Activated CD4-positive, alpha-beta T cell treated with anti-CD3 and anti-CD28 coated beads for 36 hours (primary cell): ENCODE measurements at places on chromosomes 3 and 15.
A peak's percentile ranks its signal among the peaks of the same experiment; 100 is the strongest.

GRCh38 chr3:12253516-12254343, 35.1 kb upstream of the PPARG start:
- DNase-seq = no peak

DNA sequence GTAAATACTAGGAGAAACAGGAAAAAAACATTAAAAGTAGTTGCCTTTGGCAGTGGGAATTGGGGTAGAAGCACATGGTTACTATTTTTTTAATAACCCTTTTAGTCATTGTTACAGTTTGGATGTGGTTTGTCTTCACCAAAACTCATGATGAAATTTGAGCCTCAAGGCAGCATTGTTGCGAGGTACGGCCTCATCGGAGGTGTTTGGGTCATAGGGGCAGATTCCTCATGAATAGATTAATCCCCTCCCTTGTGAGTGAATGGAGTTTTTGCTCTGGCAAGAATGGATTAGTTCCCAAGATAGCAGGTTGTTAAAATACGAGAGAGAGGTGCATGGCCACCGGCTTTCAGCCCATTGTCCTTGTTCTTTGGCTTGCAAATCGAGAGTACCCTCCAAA, 92.6 kb downstream of the LEKR1 start:
- DNase-seq = no peak

DNA sequence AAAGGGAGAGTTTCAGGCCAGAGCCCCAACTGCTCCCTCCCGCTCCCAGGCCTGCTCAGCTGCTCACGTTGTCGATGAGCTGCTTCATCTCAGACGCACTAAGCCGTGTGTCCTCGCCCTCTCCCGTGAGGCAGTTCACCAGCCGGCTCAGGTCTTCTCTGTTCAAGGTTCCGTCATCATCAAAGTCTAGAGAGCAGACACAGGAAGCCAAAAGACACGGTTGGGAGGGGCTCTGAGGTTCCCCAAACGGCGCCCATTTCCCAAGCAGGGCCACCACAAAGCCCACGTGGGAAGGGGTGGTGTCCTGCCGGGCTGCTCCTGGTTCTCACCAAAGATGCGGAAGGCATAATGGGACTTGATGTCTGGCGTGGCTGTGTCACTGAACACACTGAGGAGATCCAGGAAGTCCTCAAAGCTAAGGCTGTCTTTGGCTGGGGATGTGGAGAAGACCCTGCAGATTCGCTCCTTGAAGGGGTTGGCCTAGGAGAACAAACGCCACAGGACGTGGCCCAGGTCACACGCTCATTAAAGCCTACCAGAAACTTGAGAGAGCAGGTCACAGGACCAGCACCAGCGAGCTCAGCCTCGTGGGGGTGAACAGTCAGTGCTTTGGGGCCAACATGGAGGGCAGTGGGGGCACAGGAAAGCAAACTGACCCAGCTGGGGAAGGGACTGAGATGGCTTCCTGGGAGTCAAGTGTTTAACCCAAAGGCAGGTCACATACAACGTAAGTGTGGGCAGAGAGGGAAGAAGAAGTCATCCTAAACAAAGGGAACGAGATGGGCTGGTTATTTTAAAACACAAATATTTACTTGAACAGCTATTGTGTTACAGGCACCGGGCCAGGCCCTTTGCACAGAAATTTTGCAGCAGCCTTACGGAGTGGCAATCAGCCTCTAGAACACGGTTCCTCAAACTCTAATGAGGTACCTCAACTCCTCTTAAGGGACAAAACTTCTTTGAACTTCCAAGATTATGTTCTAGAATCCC, 2.4 kb downstream of the CIB1 start:
- DNase-seq = peak; percentile 85

- no peak for DNase-seq
Measured at GRCh38 chr3:22982981-22983587, 220.0 kb upstream of the UBE2E2 start.

DNA sequence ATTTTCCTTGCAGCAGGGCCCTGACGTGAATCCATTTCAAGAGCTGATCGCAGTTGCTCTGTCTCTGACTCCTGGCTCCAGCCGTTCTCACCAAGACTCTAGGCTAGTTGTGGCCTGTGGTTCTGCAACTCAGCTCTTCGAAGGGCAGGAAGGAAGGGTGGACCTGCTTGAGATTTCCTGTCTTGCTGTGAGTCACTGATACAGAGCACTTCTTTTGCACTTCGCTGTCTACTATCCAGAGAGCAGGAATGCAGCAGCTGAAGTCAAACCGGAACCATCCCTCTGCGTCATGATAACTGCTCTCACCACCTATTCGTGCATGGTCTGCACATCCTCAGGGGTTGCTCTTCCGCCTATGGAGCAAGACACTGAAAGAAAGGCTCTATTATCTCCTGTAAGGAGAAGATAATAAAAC, 59.7 kb downstream of the RAP2B start:
- DNase-seq = peak; percentile 68

GRCh38 chr3:60001369-60001768, 951.5 kb upstream of the CFAP20DC start:
- no peak for DNase-seq

DNA sequence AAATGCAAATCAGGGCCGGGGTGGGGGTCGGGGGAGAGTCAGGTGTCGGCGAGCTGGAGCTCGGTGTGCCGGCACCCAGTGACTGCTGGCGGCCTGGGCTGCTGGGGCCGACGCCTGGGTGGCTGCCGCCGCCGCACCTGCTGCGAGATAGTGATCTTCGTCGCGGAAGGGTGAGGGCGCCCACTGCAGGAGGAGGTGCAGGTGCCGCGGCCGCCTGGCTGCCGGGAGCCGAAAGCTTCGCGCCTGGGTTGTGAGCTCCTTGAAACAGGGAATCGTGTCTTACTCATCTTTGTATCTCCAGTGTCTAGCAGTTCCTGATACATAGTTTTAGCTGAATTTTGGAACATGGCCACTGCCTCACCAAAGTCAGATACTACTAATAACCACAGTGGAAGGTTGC, 64.0 kb upstream of the CPOX start:
- peak; percentile 79 for DNase-seq

- peak; percentile 49 for DNase-seq
Measured at GRCh38 chr3:66473692-66474091, 27.1 kb downstream of the LRIG1 start.

DNA sequence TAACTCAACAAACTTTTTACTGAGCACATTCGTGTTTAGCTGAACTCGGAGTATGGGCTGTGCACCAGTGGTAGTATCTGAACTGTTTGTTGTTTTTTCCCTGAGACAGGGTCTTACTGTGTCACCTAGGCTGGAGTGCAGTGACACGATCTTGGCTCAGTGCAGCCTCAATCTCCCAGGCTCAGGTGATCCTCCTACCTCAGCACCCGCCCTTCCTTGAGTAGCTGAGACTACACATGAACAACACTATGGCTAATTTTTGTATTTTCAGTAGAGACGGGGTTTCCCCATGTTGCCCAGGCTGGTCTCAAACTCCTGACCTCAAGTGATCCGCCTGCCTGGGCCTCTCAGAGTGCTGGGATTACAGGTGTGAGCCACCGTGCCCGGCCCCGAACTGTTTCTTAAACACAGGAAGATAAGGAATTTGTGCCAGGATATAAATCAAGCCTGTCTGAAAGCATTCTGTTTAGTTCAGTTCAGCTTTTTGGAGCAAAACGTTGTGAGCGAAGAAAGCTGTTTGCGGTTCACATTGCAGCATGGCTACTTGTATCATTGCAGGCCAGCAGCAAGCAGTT, 40.4 kb upstream of the SKOR1 start:
- no peak for DNase-seq

DNA sequence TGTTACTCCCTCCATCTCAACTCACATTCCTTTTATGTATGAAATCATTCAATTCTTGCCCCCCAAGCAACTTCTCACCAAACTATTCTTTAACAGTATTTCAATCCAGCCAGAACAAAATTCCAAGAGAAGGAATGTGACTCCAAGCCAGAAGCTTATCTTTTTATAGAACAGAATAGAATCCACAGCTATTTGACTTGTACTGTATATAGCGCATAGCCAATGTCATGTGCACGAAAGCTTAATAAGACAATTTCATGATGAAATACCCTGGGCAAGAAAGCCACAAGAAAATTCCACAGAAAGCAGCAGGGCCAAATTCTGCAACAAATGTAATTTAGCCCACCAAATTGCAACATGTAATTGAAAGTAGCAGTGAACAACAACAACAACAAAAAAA, 127.6 kb upstream of the UBE2E2 start:
- no peak for DNase-seq

GRCh38 chr3:168828536-168828935, 732.8 kb upstream of the GOLIM4 start:
- DNase-seq = no peak

GRCh38 chr3:31132132-31132769, 237.8 kb upstream of the GADL1 start:
- DNase-seq = no peak

- DNase-seq = no peak
Measured at GRCh38 chr3:11991751-11992150, 12.4 kb upstream of the SYN2 start.

DNA sequence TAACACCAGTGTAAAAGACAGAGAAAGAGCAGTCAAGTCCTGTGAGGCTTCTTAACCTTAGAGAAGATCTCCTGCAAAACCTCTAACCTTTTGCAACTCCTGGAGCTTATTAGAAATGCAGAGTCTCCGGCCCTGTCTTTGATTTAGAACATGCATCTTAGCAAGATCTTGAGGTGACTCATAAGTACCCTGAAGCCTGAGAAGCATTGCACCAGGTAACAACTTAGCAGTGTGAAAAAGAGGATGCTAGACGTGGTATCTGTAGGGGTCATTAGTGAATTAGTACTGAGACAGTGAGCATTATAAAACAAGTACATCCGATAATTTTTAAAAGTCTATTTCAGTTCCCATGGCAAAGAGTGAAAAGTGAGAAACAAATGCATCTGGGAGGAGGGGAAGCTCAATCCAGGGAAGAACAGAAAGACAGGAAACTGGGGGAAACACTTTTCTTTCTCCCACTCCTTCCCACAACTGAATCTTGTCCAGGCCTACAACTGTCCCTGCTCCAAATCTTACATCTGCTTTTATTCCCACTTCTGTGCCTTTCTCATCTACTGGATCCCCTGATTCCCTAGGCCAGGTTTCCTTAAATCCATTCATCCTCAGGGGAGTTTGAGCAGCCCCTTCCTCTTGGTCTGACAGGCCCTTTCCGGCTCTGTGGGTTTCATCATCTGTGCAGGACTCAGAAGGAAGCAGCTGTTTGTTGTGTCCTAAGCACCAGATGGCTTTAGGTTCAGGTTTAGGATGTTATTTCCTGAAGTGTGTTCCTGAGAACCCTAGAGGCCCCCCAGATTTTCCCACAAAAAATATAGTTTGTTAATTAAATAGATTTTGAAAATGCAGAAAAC, 128.1 kb upstream of the IL12A start:
- DNase-seq = no peak

DNA sequence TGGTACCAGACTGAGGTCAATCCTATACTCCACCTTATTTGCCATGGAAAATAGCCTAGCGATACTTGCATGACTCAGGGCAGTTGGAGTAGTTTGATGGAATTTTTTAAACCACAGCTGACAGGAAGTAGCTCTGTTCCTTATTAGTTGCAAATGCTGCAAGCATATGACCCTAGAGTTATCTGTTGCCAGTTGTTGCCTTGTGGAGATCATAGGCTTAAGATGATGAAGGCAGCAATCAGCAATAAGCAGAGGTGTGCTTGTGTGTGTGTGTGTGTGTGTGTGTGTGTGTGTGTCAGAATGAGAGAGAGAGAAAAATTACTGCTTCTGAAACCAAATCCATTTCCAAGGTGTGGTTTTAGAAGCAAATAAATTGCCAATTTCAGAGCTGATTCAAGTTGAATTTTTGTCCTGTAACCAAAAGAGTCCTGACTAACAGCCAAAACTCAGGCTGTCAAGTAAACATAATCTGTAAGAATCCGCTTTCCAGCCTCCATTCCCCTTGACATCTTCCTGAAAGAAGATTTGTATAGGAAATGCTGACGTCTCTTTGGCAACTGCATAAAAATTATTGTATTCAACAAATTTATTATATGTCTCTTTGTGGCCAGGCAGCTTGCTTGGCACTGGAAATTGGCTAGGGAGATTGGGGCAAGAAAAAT, 141.2 kb downstream of the SERPINI1 start:
- DNase-seq = no peak

DNA sequence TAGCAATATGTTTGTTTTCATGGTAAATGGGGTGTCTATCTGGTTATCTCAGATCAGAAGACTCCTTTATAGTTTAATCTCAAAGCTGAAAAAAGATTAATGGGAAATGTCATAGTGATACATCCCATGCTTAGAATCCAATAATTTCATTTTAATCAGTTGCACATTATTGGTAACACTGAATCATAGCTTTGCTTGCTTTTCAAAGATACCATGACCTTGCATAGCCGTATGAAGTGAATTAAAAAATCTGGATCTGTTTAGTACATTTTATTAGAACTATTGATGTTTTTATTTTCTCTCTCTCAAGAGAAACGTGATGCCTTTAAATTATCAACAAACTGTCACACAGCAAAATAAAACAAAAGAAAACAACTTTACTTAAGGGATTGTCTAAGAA, 506.7 kb upstream of the SGO1 start:
- no peak for DNase-seq

DNA sequence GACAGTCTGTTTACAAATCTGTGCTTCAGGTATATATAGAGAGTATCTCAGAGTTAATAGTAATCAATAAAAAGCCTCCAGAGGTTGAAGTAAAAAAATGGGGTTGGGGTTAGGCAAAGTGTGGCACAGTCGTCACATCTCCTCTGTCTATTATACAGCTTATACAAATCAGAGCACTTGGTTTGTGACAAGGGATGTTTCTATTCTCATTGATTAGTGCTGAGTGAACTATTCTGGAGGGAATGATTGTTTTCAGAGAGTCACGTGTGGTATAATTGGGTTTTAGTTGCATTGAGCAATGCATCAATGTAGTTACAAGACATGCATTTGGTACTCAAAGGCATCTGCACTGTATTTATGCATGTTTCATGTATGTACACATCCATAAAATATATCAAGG, 172.9 kb downstream of the EPHA3 start:
- DNase-seq = no peak

GRCh38 chr3:151387842-151388241, 3.3 kb upstream of the P2RY12 start:
- DNase-seq = no peak

GRCh38 chr15:101623367-101624304, 28.5 kb downstream of the TM2D3 start:
- no peak for DNase-seq

DNA sequence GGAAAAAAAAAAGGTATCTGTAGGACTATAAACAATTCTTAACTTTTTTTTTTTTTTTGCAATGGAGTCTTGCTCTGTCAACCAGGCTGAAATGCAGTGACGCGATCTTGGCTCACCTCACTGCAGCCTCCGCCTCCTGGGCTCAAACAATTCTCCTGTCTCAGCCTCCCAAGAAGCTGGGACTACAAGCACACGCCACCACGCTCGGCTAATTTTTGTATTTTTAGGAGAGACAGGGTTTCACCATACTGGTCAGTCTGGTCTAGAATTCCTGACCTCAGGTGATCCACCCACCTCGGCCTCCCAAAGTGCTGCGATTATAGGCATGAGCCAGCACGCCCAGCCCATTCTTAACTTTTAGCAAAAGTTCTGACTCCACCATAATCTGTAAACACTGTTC, 50.5 kb downstream of the TRPM7 start:
- DNase-seq = no peak

GRCh38 chr3:139746481-139746880, 68.7 kb upstream of the NMNAT3 start:
- DNase-seq = no peak
